Activated CD4-positive, alpha-beta T cell treated with anti-CD3 and anti-CD28 coated beads, Interleukin-2, amount 10 ng/mL, durations not matched to agents 24 days and 14 days (primary cell): ENCODE measurements at places on chromosomes 6 and 20. TPM values are rescaled to one million over a fixed set of nuclear protein-coding genes. Genes with fewer than 3 reads are reported as not detected.
A peak's percentile ranks its signal among the peaks of the same experiment; 100 is the strongest.

Gene GJA10
- total RNA-seq, result not detected in 2 replicates

Gene CD93
- 1.5 and 1.7 TPM in 2 replicates for total RNA-seq

DNA sequence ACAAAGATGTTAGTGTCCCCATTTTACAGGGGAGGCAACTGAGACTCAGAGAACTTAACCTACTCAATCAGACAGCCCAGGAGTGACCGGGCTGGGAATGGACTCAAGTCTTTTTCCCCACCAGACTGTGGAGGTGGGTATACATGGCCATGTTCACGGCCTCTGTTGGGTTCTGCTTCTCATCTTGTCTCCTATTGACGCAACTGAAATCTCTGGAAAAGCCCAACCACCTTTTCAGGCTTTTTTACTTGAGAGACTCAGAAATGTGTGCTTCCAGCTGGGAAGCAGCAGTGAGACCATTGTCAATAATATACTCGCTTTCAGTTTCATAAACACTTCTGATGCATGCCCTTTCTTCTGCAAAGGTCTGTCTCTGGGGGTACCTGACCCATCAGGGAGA lies 70.7 kb downstream of the SOBP start:
- no peak overlapping the region for H3K4me3 ChIP-seq
- no peaks in the 10 kb centered on the region for H3K36me3 ChIP-seq
- no peak overlapping the region for H3K27ac ChIP-seq

DNA sequence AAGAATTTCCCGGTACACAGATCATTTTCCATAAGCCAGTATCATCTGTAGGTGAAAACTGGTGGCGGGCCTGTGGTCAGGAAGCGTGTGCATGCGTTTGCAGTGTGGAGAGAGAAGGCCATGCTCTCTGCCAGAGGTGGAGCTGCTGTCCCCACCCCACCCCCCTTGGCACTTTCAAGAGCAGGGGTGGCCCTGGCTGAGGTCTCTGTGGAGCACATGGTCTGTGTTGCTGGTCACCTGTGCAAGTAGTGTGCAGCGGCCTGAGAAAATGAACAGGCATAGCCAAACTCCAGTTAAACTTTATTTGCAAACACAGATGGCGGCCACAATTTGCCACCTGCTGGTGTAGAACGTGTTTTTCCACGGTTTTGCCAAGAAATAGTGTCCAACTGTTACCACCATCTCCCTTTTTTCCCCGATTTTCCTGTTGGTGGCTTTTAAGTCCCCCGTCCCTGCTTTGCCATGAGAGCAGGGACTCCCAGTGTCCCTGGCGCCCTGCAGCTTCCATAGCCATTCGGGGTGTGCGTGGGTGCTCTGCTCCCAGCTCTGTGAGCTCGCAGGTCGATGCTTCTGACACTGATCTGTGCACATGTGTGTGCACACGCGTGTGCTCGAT lies 2.5 kb downstream of the ADRM1 start:
- peaks cover 25% of the 10 kb centered on the region for H3K36me3 ChIP-seq
- H3K4me1 ChIP-seq, result peaks cover 20% of the 10 kb centered on the region
- H3K4me3 ChIP-seq, result peak overlapping the region; percentile 92
- no peaks in the 10 kb centered on the region for H3K27me3 ChIP-seq
- DNase-seq, result no peak

- H3K4me3 ChIP-seq, result no peak overlapping the region
- DNase-seq, result no peak
- no peaks in the 10 kb centered on the region for H3K36me3 ChIP-seq
- no peaks in the 10 kb centered on the region for H3K4me1 ChIP-seq
Measured at GRCh38 chr20:8490076-8490830, 358.2 kb downstream of the PLCB1 start.

Gene EMILIN3
- total RNA-seq, result 0.58 and 0.73 TPM in 2 replicates

- no peak overlapping the region for H3K4me3 ChIP-seq
- no peak for DNase-seq
- H3K36me3 ChIP-seq, result no peaks in the 10 kb centered on the region
- H3K4me1 ChIP-seq, result no peaks in the 10 kb centered on the region
Measured at GRCh38 chr6:1849691-1850090, 240.0 kb downstream of the FOXC1 start.

- no peaks in the 10 kb centered on the region for H3K27me3 ChIP-seq
- H3K4me3 ChIP-seq, result no peak overlapping the region
Measured at GRCh38 chr6:157169656-157170055, 153.7 kb downstream of the TMEM242 start.

Gene MYB
- total RNA-seq, result 44.1 and 44.2 TPM in 2 replicates

Gene RIMS1
- not detected in 2 replicates for total RNA-seq

- H3K36me3 ChIP-seq, result no peaks in the 10 kb centered on the region
- DNase-seq, result no peak
- no peak overlapping the region for H3K27ac ChIP-seq
- H3K4me3 ChIP-seq, result no peak overlapping the region
Measured at GRCh38 chr20:43265449-43265848, 75.7 kb upstream of the PTPRT start.

Gene BPI
- not detected in 2 replicates for total RNA-seq

DNA sequence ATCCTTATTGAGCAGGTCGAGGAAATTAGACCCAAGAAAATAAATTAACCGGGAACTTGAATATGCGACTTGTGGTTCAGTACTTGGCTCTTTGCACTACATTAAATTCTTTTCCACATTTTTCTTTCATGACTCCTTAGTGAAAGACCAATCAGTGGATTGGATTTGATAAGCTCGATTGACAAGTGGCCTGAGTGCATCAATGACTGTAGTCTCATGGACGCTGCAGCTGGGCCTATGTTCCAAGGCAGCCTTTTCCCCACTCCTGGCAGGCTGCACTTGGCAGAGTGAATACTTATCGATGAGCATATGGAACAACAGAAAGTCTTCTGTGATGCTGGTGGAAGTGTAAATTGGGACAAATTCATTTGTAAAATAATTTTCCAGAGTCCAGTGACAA lies 210.8 kb upstream of the EXOC2 start:
- H3K27ac ChIP-seq, result no peak overlapping the region
- no peaks in the 10 kb centered on the region for H3K36me3 ChIP-seq
- no peaks in the 10 kb centered on the region for H3K4me1 ChIP-seq
- H3K27me3 ChIP-seq, result peaks cover 2% of the 10 kb centered on the region

GRCh38 chr6:137827411-137827940 lies 39.6 kb upstream of the TNFAIP3 start:
- peaks cover 4% of the 10 kb centered on the region for H3K36me3 ChIP-seq
- peak overlapping the region; percentile 98 for H3K27ac ChIP-seq

Gene FOXQ1
- total RNA-seq, result not detected in 2 replicates

DNA sequence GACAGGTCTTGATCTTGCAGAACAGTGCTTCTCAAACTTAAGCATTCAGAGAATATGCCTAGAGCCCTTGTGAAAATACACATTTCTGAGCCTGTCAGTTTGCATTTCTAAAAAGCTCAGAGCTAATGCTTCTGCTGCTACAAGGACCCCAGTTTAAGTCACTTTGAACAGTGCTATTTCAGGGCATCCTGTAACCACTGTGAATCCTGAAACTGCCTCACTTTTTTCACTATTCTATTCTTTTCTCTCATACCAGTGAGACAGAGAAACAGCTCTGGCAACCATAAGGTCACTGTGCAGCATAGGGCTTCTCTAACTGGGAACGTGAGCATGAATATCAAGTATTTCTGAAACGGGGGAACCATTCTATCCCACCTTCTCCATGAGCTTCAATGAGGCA lies 51.2 kb downstream of the LGSN start:
- H3K4me1 ChIP-seq, result no peaks in the 10 kb centered on the region
- H3K36me3 ChIP-seq, result no peaks in the 10 kb centered on the region
- H3K27me3 ChIP-seq, result no peaks in the 10 kb centered on the region
- no peak overlapping the region for H3K27ac ChIP-seq
- no peak for DNase-seq
